Right ventricle myocardium superior (tissue), 1 donor: ENCODE measurements at places on chromosomes 2 and 18.

DNA sequence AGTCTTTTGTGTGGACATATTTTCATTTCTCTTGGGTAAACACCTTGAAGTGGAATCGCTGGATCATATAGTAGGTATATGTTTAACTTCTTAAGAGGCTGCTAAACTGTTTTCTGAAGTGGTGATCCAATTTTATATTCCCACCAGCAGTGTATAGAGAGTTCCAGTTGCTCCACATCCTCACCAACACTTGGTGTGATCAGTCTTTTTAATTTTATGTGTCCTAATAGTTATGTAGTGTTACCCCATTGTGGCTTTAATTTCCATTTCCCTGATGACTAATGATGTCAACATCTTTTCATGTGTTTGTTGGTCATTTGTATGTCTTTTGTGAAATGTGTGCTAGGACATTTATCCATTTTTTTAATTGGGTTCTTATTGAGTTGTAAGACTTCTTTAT is 56.9 kb downstream of the DGKD start:
- no peak for DNase-seq

- DNase-seq = no peak
Measured at GRCh38 chr2:229708335-229708734, 6.0 kb downstream of the DNER start.

DNA sequence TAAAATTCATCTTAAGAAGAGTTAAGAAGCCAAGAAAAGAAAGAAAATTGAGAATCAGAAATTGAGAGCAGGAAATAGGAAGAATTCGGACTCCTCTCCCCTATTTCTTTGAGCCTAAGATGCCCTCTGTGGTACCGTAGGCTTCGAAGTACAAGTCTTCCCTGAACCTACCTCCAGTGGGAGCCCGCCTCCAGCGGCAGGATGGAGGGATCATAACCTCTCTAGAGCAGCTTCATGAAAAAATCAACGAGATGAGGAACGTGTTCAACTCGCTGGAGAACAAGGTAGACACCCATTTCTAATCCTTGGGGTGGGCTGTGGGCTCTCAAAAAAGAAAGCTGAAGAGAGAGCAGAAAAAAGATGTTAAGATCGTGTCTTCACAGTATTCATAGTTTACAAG is 36.3 kb downstream of the ARHGEF33 start:
- DNase-seq = no peak

GRCh38 chr2:191197096-191197495 is 46.3 kb upstream of the STAT4 start:
- DNase-seq = no peak

DNA sequence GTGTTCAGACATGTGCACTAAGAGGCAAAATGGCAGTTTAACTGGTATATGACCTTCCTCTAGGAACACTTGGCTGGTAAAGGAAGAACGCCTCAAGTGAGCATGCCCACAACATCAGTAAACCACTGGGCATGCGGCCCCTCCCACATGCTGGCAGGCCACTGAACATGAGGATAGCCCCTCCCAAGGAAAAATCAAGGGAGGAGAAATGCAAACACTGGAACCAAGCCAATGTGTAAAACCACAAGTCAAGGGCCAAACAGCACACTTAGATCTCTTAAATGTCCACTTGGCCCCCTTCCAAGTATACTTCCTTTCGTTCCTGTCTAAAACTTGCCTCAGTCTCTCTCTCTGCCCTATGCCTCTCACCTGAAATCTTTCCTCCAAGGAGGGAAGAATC is 980.8 kb downstream of the TSN start:
- DNase-seq = no peak

GRCh38 chr2:207434899-207435465 is 94.8 kb upstream of the CREB1 start:
- DNase-seq = no peak

GRCh38 chr2:157685572-157685971 is 56.9 kb upstream of the ACVR1C start:
- no peak for DNase-seq

DNA sequence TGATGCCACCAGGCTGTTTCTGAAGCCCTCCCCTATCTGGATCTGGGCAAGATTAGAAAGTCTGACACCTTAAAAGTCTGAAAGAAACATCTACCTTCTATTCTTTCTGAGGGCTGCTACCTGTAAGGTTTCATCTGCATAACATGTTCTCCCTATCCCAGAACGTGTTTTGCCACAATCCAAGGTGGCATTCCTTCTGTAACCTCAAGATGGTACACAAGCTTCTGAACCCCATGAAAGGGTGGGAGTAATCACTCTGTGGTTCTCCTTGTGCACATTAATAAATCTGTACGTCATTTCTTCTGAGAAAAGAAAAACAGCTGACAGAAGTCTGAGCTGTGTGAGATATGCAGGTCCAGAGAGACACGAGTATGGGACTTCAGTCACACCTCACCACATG is 41.8 kb upstream of the MSH6 start:
- DNase-seq = no peak

- no peak for DNase-seq
Measured at GRCh38 chr18:73647391-73647790, 500.2 kb downstream of the FBXO15 start.

- no peak for DNase-seq
Measured at GRCh38 chr18:66550366-66550765, 53.5 kb downstream of the CDH19 start.

- DNase-seq = no peak
Measured at GRCh38 chr18:78558948-78559347, 420.7 kb upstream of the SALL3 start.

DNA sequence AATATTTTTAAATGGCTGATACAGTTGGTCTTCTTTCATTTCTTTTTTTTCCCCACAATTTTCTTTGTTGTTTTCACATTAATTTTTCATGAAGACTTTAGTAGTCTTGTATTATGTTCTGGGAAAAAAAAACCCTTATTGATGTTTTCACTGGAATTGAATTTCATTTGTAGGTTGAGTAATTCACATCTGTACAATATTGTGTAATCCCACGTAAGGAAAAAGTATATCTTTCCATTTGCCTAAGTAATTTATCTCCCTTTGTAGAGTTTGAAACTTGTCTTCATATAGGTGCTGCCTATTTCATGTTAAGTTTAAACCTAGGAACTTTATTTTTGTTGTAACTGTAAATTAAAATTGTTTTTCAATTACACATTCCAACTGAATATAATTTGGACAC is 2.0 kb downstream of the DNAJC27 start:
- no peak for DNase-seq

DNA sequence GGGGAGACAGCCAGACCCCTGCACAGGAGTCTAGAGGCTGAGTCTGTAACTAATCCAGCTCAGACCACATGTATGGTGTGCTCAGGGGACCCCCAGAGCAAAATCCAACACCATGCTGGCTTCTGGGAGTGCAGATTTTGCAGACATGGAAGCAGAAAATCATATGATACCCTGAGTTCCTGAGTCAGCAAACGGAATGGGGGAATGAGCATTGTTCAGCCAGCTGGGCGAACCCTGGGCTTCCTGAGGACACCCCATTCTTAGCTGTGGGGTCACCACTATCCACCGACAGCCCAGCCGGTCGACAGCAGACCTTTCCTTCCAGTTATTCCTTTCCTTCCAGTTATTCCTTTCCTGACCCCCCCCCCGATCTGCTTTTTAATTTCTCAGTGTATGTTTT is 322.9 kb downstream of the GBX2 start:
- no peak for DNase-seq

DNA sequence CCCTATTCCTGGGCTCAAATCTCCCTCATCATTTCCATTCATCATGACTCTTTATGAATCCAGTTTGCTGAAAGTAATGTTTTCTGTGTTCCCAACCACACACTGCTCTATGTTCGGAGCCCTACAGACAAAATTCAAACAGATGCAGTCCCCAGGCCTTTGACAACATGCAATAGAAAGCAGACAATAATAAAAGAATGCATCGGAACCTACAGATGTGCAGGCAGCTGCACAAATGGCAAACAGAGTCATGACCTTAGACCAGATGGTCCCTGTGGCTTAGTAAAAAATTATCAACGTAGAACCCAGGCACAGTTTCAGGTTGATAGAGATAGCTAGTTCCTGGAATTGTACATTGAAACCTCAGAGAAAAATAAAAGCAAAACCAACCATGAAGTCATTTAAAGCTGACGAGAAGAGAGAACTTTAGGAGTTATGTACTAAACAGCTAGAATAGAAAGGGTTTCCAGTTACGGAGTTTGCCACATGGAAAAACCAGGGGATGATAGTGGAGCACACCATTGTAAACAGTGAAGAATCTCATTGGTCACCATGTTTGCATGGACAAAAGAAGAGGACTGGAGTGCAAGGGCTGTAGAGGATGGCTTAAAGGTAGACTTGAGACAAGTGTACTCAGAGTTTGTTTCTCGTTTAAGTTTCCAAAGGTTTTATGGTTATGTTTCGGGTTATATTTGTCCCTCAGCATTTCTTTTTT is 23.2 kb upstream of the ACVR1 start:
- DNase-seq = no peak

- no peak for DNase-seq
Measured at GRCh38 chr2:44290261-44290660, 15.0 kb downstream of the SLC3A1 start.

DNA sequence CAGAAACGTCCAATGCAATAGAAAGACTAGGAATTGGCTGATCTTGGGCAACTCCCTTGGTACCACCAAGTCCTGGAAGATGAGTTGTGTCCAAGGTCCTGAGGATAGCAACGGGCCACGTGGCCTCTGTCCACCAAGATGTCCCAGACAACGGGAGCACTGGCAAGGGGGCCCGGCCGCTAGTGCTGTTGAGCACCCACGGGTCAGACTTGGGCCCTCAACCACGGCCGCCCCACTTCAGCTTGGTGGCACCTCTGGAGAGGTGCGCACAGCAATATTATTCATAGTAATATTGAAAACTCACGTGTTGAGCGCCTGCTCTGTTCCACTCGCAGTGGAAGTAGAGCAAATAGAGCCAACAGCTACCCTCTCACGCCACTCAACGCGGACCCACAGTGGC is 19.0 kb downstream of the PASK start:
- DNase-seq = no peak

- DNase-seq = no peak
Measured at GRCh38 chr2:66582104-66582986, 147.4 kb downstream of the MEIS1 start.

- no peak for DNase-seq
Measured at GRCh38 chr2:18413676-18414396, 146.6 kb downstream of the RDH14 start.

- no peak for DNase-seq
Measured at GRCh38 chr18:14781671-14782070, 33.7 kb downstream of the ANKRD30B start.

GRCh38 chr2:174023591-174024523 is 58.7 kb upstream of the SP3 start:
- peak; percentile 75 for DNase-seq

DNA sequence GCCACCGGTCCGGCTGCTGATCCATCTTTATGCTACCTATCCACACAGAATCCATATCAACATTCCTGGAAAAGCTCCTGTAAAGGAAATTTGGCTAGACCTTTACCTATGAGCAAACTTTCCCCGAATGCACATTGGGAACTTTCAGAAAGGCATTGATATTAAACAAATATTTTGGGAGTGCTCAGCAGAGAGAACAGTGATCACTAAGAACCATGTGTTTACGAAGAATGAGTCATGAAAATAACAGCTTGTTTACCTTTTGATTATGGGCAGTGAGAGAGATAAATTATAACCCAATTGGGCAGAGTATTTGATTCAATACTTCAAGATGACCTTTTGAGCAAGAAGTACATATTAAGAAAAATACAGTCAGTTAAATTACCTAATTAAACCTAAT is 189.7 kb upstream of the CDH2 start:
- no peak for DNase-seq

DNA sequence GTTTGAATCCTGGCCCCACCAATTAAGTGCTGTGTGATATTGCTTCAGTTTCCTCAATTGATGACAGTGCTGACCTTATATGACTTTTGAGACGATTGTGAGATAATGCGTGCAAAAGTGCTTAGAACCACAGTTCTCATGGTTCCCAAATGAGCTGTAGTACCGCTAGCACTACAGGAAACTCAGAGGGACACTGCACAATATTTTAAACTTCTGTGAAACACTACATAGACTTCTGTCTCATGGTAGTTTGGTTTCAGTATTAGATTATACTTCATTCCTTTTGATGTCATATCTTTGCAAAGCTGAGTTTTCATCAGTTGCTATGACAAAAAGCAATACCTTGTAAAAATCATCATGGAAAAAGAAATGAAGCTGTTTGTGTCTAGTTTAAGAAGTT is 368.0 kb downstream of the PARD3B start:
- DNase-seq = no peak

GRCh38 chr2:138707392-138708074 is 72.7 kb downstream of the NXPH2 start:
- no peak for DNase-seq

DNA sequence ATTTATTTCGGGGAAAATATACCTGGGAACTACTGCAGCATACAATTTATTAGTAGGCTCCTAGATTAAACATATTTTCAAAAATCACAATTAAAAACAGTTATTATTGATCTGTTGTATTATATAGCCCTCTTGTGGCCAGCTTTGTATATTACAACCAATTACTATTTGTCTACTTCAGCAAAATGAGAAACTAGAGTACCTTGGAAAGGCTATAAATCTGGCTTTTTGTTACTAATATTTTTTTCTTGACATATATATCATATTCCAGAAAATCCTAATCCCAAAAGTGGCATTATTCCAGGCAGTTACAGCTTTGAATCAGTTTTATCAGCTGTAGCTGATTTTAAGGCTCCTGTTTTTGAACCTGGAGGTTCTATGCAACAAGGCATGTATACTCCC is 101.2 kb downstream of the UBR3 start:
- no peak for DNase-seq

DNA sequence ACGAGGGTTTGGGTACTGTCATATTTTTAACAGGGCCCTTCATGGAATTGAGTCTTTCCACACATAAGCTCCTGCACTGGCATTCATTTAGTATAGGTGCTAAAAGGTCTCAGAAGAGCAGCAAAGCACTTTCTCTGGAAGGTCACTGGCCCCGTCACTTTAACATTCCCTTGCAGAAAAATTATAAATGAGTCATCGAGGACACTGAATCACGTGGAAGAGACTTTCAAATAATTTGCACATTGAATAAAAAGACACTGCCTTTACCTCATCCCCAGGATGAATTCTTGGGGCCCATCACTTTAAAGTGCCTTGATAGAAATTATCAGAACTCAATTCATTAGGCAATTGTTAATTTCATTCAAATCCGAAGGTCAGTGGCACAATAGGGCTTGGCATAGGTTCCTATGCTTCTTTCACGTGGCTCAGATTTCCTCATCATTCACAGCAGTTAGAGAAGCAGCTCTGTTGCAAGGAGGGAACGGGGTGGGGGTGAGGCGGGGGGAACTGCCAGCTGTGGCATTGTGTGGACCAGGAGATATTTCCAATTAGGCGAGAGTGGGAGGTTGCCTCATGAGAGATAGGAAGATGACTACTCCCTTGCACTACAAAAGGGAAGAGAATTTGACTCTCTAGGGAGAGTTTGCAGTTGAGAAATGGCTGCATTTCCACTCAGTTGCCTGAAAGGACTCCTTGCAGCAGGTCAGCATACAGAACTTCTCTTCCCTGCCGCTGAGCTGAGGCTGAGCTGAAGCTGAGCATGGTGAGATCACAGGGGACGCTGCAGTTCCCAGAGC is 86.3 kb upstream of the NPAS2 start:
- peak; percentile 58 for DNase-seq

GRCh38 chr2:43303889-43304288 is 77.5 kb upstream of the ZFP36L2 start:
- no peak for DNase-seq
